T1000 (cell line): ENCODE measurements at places on chromosomes 6 and 20.

DNA sequence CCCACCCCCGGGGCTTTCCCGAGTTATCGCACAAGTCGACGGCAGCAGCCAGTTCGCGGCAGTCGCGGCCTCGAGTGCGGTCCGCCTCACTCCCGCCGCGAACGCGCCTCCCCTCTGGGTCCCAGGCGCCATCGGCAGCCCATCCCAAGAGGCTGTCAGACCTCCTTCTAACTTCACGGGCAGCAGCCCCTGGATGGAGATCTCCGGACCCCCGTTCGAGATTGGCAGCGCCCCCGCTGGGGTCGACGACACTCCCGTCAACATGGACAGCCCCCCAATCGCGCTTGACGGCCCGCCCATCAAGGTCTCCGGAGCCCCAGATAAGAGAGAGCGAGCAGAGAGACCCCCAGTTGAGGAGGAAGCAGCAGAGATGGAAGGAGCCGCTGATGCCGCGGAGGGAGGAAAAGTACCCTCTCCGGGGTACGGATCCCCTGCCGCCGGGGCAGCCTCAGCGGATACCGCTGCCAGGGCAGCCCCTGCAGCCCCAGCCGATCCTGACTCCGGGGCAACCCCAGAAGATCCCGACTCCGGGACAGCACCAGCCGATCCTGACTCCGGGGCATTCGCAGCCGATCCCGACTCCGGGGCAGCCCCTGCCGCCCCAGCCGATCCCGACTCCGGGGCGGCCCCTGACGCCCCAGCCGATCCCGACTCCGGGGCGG, 1.6 kb downstream of the GNAS start:
- DNase-seq: no peak

DNA sequence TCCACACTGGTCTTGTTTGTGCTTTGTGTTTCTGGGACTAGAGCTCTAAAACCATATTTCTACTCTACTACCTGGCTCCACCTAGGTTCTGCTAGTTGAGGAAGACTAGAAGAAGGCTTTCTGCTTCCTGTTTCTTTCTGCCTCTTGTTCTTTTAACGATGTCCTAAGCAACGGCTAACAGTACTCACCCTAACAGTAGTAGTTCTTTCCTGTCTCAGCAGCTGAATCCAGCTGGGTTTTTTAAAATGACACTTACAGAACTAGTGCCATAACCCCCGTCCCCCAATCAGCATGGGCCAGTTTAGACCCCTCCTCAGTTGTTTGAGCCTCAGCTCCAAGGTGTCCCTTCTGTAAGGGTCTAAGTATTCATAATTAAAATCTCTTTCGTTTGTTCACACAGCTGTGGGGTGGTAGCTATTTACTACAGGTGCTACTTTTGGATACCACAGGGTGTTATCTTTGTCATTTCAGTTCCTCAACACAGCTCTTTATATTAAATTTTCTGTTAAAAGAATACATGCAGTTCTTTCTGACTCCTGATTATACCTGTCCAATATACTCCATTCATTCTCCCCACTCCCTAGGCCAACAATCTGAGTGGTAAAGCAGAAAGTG, 790.2 kb downstream of the DHX35 start:
- no peak for DNase-seq

DNA sequence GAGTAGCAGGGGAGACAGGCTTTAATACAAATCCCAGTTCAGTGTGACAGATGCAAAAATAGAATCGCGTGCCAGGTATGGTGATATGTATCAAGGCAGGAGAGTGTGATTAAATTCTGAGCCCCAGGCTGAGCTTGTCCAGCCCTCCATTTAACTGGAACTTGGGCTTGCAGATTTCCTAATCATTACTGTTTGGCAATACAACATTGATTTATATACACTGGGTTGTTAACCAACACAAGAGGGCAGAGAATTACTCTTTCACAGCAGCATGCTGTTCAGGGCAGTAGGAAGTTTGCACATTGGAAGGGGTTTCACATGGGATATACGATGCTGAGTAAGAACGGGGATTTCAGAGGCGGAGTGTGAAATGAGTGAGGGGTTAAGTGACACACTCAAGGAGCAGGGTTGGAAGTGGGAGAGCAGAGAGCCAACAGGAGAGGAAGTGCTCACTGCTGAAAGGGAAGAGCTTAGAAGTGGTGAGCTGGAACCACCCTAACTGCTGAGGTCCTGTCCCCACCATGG, 70.8 kb upstream of the ATXN1 start:
- DNase-seq: no peak

DNA sequence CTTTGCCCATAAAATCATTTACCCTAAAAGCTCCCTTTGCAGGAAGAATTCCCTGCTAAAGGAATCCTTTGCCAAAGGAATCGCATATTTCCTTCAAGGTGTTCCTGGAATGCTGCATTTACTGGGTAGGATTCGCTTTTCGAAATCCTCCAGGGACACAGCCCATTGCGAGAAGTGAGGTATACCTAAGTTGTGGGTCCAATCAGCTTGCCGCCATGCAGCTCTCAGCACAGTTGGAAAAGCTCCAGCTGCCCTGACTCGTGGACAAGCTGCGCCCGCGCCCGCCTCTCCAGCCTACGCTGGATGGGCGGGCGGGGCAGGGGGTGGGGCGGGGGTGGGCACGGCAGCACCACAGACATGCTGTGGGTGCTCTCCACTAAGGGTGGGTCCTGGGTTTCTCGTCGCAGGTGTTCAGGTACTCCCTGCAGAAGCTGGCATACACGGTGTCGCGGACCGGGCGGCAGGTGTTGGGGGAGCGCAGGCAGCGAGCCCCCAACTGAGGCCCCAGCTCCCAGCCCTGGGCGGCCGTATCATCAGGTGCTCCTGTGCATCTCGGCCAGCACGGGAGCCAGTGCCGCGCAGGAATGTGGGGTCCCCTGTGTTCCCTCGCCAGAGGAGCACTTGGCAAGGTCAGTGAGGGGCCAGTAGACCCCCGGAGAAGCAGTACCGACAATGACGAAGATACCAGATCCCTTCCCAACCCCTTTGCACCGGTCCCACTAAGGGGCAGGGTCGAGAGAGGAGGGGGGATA, 1.4 kb downstream of the NNAT start:
- no peak for DNase-seq

DNA sequence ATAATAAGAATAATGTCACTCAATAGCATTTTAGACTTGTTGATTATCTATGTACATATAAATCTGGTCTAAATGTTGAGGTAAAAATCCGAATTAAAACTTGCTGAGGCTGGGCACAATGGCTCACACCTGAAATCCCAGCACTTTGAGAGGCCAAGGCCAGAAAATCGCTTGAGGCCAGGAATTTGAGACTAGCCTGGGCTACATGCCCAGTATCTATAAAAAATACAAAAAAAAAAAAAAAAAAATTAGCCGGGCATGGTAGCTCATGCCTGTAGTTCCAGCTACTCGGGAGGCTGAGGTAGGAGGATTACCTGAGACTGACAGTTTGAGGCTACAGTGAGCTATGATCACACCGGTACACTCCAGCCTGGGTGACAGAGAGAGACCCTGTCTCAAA, 34.2 kb upstream of the SUPT3H start:
- DNase-seq: no peak

DNA sequence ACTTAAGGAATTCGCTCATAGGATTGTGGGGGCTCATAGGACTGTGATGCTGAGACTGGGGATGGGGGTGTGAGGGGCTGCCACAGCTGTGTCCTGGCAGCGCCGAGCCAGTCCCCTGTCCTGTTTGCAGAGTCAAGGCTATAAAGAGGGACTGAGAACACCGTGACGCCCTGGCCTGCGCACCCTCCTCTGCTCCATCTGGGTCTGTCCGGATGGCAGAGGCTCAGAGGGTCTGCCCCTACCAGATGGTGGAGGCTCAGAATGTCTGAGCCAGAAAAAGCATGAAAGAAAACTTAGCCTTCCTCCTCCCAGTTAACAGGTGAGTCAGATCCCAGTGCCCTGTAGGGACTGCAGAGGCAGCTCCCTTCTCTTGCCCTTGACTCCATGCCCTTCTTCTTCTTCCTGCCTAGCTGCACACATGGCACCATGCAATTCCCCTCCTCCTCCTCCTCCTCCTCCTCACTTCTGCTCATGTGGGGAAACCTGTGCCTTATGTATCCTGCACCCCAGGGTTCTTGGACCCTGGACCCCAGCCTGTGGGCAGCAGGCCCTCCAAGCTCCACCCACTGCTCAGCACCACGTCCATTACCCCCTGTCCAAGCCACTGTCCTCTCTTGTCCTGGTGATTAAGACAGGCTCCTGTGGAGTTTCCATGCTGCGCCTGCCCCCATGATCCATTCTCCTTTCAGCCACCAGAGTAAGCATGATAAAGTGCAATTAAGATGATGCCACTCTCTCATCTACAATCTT, 410.0 kb upstream of the SULF2 start:
- no peak for DNase-seq

- DNase-seq: no peak
These were observed 16.7 kb upstream of the B3GAT2 start for GRCh38 chr6:70973604-70974003.

DNA sequence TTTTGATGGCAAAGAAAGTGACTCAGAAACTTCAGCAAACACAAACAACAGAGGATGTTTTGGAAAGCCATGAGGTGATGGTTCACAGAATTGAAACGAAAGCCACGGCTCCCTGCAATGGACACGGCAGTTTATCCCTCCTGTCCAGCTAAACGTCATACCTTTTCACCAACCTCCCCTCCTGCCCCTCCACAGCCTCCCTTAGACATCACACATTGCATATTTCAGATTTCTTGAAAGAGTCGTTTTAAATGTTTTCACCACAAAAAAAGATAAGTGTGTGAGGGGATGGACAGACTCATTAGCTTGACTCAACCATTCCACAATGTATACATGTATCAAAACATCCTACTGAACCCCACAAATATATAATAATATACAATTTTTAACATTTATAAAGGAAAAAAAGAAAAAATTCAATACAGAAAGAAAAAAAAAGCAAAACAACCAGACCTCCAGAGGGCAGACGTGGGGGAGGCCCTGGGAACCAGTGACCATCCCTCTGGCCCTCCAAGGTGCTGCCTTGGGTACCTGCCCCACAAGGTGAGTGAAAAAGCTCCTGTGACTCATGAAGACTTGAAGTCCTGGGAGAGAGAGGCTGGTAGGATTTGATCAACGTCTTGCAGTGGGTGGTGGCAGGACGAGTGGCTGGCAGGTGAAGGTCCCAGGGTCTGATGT, 117.2 kb upstream of the THBS2 start:
- no peak for DNase-seq

- no peak for DNase-seq
These were observed 2.2 kb downstream of the KCNB1 start for GRCh38 chr20:49480236-49480635.

GRCh38 chr6:168319279-168320111, at the start of gene DACT2:
DACT2 (minus strand) TSS chr6:168319777; CDS start chr6:168319633, 144 bp downstream.
- no peak for DNase-seq

DNA sequence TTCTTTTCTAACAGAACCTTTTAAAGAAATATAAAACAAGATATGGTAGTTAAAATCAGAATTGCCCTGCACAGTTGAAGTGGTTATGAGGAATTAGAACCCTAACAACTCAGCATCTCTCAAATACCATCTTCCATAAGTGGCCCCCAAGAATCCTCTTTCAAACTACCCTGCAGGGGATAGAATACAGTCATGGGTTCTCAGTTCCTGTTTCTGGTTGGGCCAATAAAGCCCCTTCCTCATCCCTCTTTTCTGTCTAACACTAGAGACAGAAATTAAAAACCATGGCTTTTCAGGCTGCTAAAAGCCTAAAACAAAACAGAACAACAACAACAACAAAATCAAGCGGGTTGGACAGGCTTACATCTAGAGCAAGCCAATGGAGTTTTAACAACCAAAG, 6.7 kb upstream of the LCA5 start:
- no peak for DNase-seq

- no peak for DNase-seq
These were observed 58.4 kb upstream of the TOP1 start for GRCh38 chr20:40970218-40970617.

- no peak for DNase-seq
These were observed at the start of gene HLA-DRB1 for GRCh38 chr6:32589596-32590449. HLA-DRB1 (minus strand) TSS chr6:32589848; CDS start chr6:32589742, 106 bp downstream.

- no peak for DNase-seq
These were observed 36.8 kb downstream of the ZMYND8 start for GRCh38 chr20:47319517-47320252.

GRCh38 chr6:63792736-63793464, 157.3 kb downstream of the PHF3 start:
- DNase-seq: no peak

GRCh38 chr20:63059684-63060056, 52.9 kb upstream of the BHLHE23 start:
- no peak for DNase-seq

GRCh38 chr6:47714802-47715201, 16.4 kb downstream of the ADGRF4 start:
- no peak for DNase-seq

- no peak for DNase-seq
These were observed 52.4 kb downstream of the GMDS start for GRCh38 chr6:2192976-2193375.

DNA sequence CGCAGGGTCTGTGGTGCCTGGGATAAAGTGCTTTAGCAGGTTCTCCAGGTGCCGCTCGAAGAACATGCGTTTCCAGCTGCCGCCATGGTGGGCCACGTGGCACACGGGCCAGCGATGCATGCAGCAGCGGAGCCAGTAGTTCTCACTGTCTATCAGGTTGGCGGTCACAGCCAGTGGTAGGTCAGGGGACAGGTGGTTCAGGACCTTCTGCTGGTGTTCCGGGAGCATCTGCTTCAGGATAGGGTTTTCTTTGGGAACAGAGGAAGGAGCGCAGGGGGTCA, 16.0 kb downstream of the TMEM151B start:
- no peak for DNase-seq

DNA sequence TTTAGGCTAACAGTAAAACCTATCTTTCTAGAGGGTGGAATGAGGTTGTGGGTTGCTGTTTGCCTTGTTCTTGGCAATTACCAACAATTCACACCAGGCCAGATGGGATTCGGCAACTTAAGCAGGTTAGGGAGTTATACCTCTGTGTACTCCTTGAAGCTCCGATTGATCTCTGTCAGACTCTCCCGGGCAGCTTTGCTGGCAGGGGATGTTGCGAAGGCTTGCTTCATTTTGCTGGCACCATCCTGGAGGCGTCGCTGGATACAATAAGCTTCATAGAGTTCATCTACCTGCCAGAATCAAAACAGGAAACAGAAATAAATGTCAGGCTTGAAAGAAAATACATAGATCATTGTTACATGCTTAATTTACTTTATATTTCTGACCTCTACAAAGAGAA, 66.4 kb upstream of the ARMH2 start:
- no peak for DNase-seq
